PC-3 (cell line): ENCODE measurements at places on chromosomes 12 and 14.
A peak's percentile ranks its signal among the peaks of the same experiment; 100 is the strongest.

DNA sequence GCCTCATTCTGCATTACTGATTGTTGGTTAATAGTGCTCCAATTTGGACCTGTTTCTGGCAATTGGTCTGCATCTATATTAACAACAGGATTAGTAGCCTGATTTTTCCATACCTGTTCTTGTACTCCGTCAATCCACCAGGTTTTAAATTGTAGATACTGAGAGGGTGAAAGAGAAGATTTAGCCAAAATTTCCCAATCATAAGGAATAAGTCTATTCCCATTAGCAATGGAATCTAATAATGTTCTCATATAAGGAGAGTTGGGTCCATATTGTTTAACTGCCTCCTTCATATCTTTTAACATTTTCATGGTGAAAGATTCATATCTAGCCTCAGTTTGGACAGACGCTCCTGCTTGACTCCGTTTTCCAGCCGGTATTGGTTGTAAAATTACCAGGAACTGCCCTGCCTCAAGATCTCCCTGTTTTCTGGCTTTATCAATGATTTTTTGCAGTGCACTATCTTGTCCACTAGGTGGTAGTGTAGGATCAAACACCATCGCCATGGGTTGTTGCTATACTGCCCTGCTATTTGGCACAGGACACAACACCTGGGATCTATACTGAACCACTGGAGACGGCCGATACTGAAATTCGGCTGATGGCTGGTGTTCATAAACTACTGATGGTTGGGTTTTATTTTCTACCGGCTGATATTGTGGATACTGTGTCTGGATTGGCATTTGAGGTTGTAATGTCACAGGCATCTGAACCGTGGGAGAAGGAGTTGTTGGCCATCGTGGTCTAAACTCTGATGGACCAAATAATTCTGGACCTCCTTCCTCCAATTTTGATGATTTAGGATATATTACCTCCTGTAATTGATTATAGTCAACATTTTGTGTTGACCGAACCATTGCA, 25.2 kb downstream of the DHRS4L2 start:
- no peaks in the 10 kb centered on the region for H3K36me3 ChIP-seq
- H3K4me3 ChIP-seq, result no peak overlapping the region
- no peaks in the 10 kb centered on the region for H3K27me3 ChIP-seq
- DNase-seq, result peak; percentile 89

GRCh38 chr14:85315733-85316290, 214.1 kb upstream of the FLRT2 start:
- no peak overlapping the region for H3K4me3 ChIP-seq
- H3K27ac ChIP-seq, result no peak overlapping the region
- DNase-seq, result no peak
- H3K4me1 ChIP-seq, result no peaks in the 10 kb centered on the region; the same call in 1 of the 2 replicates

- no peak overlapping the region for H3K4me3 ChIP-seq
- H3K27me3 ChIP-seq, result no peaks in the 10 kb centered on the region
- H3K27ac ChIP-seq, result no peak overlapping the region
- no peaks in the 10 kb centered on the region for H3K36me3 ChIP-seq
Measured at GRCh38 chr14:106694638-106695393, 1168.4 kb downstream of the TMEM121 start.

- no peak overlapping the region for H3K27ac ChIP-seq
- H3K27me3 ChIP-seq, result no peaks in the 10 kb centered on the region
- no peak overlapping the region for H3K4me3 ChIP-seq
- no peaks in the 10 kb centered on the region for H3K36me3 ChIP-seq
- no peak for DNase-seq
- H3K4me1 ChIP-seq, result peaks cover 12% of the 10 kb centered on the region
Measured at GRCh38 chr12:18700271-18700670, 37.5 kb downstream of the PLCZ1 start.

DNA sequence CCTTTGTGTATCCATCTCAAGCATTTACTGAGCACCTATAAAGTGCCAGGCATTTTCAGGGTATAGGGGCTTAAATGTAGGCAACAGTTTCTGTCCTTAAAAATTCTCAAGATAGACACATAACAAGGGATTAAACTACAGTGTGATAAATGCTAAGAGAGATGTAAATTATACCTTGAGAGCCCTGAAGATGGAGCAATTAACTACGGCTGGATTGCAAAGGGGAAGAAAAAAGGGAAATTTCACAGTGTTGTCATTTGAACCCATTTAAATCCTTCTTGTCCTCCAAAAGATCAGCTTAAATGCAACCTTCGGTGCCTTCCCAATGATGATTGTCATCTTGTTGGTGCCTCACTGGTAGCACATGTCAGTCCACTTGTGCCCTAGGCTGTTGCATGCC, 11.5 kb upstream of the IL26 start:
- H3K4me1 ChIP-seq, result peaks cover 28% of the 10 kb centered on the region
- H3K27ac ChIP-seq, result no peak overlapping the region
- H3K4me3 ChIP-seq, result peak overlapping the region; percentile 34; the same call in 1 of the 2 replicates
- no peaks in the 10 kb centered on the region for H3K36me3 ChIP-seq
- no peak for DNase-seq

GRCh38 chr12:25491396-25492325, 61.4 kb downstream of the LMNTD1 start:
- no peaks in the 10 kb centered on the region for H3K27me3 ChIP-seq
- peak; percentile 20 for DNase-seq
- no peaks in the 10 kb centered on the region for H3K36me3 ChIP-seq
- H3K4me3 ChIP-seq, result no peak overlapping the region
- peaks cover 33% of the 10 kb centered on the region for H3K4me1 ChIP-seq

DNA sequence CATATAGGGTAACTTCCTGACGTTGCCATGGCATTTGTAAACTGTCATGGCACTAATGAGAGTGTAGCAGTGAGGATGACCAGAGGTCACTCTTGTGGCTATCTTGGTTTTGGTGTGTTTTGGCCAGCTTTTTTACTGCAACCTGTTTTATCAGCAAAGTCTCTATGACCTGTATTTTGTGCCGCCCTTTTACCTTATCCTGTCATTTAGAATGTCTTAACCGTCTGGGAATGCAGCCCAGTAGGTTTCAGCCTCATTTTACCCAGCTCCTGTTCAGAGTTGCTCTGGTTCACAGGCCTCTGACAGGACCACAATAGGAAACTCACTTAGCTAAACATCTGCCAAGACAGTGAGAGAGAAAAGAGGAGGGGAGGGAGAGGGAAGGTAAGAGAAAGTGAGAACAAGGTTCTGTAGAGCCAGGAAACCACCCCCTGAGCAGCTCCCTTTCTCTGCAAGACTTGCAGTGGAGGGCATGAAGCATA, 64.8 kb upstream of the PLEKHG3 start:
- no peak overlapping the region for H3K4me3 ChIP-seq
- H3K36me3 ChIP-seq, result no peaks in the 10 kb centered on the region
- H3K4me1 ChIP-seq, result peaks cover 11% of the 10 kb centered on the region; the same call in 1 of the 2 replicates
- no peaks in the 10 kb centered on the region for H3K27me3 ChIP-seq
- DNase-seq, result peak; percentile 48
- no peak overlapping the region for H3K27ac ChIP-seq
